Fibroblast of lung (primary cell): ENCODE measurements at places on chromosomes 1 and 21.

DNA sequence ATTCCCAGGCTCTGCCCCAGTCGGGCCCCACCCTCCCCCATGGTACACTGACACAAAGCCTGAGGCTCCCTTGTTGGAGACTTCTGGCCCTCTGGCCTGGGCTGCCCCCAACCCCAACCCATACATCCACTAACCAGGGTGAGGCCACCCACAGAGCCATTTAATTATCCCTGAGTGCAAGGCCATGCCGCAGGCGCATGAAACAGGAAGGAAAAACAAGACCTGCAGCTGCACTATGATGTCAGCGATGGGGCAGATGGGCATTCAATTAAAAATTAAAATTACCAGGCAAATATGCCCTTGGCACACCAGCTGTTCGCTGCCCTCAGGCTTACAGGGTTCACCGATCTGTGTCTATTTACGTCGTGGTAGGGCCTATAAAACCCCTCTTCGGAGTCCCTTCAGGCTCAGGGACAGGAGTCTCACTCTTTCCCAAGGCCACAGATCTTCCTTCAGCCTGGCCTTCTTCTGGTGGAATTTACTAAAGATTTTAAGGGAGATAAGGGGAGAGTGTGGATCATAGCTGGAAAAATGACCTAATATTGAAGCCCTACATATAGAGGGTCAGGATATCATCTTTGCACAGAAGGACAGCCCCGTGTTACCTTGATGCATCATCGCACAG lies 29.6 kb upstream of the RGS16 start:
- DNase-seq = no peak

DNA sequence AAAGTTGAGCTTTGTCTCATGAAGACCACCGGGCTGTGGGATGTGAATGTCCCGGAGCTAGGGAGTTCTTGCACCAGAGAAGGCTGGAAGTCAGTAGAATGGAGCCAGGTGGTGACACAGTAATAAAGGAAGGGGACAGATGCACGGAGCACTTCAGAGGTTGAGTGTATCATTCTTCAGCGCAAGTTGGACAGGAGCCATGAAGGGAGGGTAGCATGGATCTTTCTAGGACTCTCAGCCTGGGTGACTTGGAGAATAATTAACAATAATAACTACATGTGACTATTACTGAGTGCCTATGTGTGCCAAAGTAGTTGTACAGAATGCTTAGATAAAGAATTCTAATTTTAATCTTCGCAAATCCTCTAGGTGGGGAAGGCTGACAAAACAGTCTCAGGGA lies 258.7 kb upstream of the AJAP1 start:
- no peak for DNase-seq

DNA sequence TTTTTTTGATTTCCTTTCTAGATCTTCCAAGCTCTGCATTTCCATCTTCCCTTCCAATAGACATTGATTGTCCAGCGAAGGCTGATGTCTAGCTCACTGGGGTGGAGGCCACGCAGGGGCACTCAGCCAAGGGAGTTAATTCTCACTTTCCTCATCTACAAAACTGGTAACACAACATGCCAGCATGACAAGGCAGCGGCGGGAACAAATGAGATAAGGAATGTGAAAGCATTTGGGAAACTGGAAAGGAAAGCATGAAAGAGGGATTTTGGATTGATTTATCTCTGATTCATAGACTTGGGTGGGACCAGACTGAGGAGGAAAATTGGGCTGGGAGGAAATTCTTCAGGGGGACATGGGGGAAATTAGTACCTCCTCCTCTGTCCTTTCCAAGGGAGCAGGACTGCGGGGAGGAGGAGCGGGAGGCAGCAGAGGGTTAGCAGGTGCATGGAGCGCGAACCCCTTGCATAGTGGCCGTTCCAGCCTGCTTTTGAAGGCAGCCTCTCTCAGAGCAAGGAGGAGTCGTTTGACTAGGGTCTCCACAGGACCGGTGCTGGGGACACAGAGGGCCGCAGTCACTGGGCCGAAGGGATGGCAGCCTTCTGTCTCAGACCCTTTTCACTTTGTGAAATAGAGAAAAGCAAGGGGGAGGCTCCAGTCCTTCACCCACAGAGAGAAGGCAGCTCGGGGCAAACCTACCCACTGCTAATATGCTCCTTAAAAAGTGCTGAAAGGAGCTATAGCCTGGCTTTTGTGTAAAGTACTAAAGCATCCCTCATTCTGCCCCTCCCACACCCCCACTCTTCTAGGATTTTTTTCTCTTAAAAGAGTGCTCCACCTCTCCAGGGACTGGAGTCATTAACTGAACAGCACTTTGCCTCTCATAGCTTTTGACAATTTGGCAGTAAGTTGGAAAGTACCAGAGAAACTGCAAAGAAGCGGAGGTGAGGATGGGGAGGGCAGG lies 89.2 kb downstream of the PLXNA2 start:
- DNase-seq = no peak

- DNase-seq = no peak
These were observed 8.0 kb downstream of the RIIAD1 start for GRCh38 chr1:151729157-151729965.

DNA sequence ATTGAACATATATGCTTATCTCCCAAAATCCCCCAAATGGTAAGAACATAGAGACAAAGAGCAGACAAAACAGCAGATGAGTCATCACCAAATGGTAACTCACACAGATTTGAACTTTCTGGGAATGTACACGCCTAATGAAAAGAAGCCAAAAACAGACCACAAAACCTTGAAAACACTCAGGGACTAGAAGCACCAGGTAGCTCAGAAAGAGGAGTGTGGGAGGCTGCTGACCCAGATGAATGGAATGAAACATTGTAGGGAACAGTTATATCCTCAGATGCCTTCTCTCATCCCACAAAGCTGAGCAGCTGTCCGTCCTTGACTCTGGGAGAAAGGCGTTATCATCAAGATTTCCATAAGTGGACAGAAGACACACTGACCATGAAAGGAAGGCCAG lies 307.0 kb upstream of the USP25 start:
- DNase-seq = peak; percentile 18

DNA sequence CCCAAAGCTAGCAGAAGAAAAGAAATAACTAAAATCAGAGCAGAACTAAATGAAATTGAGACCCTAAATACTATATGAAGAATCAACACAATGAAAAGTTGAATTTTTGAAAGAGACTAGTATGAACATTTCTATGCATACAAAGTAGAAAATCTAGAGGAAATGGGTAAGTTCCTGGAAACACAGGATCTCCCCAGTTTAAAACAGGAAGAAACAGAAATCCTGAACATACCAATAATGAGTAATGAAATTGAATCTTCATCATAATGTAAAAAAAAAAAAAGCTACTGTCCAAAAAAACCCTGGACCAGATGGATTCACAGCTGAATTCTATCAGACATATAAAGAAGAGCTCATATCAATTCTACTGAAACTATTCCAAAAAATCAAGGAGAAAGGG lies 233.5 kb downstream of the PLPP3 start:
- no peak for DNase-seq

- DNase-seq = peak; percentile 62
These were observed 10.9 kb downstream of the IER5 start for GRCh38 chr1:181099152-181100014.

DNA sequence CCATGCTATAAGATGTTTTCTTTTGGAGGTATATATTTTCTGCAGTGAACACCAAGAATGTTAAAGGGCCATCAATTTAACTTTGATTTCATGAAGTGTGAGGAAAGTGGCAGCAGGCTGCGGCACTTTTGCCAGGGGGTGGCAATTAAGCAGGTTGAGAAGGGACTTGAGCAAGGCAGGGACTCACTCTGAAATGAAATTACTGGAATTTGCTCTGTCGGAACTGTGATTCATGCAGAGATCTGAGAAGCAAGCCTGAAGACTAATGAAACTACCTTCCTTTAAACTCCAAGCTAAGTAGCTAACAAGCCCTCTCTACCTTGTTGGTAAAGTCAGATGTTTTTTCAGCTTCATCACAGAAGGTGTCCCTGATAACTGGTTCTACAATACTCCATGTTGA lies 441.6 kb downstream of the SIPA1L2 start:
- no peak for DNase-seq

- DNase-seq = no peak
These were observed 161.2 kb downstream of the NPHP4 start for GRCh38 chr1:5830771-5831599.

DNA sequence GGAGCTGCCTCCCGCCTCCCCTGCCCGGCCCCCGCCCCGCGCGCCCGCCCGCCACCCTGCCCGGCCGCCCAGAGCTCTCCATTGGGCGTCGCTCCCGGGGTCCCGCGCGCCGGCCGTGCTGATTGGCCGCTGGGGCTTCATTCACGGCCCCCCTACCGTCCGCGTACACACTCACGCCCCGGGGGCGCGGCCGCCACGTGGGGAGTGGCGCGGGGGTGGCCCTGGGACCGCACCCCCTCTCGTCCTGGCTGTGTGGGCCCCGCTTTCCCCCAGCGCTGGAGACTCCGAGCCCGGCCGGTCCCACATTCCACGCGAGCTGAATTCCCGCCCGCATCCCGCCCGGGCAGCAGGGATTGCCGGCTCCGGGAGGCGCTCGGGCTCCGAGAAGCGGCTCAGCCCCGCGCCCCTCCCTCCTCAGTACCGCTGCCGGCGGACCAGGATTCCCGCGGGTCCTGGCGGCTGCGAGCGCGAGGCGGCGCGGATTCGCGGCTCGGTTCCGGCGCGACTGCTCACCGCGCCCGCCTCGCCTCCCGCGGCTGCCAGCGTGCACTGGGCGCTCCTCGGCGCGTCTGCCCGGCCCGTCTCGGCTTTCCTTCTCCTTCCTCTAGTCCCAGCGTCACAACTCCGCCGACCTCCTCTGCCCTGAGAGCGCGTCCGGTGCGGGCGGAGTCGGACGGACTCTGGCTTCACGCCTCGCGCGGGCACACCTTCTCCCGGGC lies 450 bp upstream of the POU3F1 start:
- peak; percentile 62 for DNase-seq

- DNase-seq = peak; percentile 91
These were observed 23.2 kb downstream of the GALNT2 start for GRCh38 chr1:230090194-230090711.

DNA sequence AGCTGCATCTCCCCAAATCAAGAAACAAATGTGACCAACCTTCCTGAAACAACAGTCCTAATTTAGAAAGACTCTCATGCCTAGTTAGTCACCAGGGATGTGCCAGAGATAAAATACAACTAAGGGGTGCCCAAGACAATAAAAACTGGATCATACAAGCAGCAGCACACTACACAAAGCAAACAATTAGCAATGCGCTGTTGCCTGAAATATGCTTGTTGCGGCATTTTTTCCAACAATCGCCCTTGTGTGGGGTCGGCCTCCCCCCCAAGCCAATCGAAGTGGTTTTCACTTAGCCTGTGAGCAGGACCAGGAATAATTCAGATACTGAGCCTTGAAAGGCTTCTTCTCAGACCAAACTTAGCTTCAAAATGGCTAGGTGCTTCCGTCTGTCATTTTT lies 1.4 kb upstream of the STMN1 start:
- DNase-seq = no peak

DNA sequence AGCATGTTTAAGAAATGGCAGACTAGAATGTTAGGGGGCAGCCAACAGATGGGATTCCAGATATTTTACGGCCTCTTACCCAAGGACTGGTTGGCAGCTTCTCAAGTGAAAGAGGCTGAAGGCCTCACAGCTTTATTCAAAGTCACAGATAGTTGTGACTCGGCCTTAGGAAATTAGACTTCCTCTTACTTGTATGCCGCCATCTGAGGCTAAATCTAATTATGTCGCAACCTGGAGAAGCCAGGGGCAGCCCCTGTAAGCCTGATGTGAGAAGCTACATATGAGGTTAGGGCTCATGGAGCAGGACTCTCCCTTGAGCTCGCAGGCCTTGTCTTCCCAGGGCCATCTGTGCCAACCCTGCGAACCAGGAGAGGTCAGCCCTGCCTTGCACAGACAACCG lies 352.5 kb downstream of the HHAT start:
- peak; percentile 6 for DNase-seq

DNA sequence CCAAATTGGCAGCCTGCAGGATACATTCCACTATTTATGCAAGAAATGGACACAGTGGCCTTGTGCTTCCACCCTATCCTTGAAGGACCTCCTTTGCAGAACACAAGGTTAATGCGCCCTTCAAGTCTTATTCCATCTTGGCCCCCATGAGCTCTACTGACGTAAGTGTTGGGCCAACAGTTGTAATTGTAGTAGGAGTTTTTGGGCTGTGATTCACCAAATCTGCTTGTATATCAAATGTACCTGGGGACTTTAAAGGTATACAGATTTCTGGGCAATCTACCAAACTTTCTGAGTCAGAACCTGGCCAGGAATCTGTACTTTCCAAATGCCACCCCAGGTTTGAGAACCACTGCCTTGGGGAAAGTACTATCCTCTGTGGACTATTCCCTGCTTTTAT lies 100.9 kb upstream of the MARK1 start:
- DNase-seq = no peak

GRCh38 chr21:46620846-46621245 lies 14.6 kb upstream of the PRMT2 start:
- DNase-seq = no peak

- peak; percentile 48 for DNase-seq
These were observed 709 bp downstream of the NECTIN4 start for GRCh38 chr1:161088587-161089110.

DNA sequence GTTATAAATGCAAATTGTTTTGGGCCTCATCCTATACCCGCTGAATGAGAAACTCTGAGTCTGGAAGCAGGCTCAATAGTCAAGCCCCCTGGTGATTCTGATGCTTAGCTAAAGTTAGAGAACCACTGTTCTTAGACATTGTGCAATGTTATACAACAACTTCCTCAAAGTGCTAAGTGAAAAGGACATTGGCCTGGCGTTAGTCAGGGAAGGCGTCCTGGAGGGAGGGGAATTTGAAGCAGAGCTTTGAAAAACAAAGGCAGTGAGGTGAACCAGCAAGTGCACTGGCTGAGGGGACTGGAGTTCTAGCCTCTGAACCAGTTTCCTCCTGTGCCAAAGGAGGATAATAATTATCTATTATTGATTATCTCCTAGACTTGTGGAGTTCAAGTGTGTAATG lies 5.1 kb downstream of the CD1D start:
- DNase-seq = no peak

DNA sequence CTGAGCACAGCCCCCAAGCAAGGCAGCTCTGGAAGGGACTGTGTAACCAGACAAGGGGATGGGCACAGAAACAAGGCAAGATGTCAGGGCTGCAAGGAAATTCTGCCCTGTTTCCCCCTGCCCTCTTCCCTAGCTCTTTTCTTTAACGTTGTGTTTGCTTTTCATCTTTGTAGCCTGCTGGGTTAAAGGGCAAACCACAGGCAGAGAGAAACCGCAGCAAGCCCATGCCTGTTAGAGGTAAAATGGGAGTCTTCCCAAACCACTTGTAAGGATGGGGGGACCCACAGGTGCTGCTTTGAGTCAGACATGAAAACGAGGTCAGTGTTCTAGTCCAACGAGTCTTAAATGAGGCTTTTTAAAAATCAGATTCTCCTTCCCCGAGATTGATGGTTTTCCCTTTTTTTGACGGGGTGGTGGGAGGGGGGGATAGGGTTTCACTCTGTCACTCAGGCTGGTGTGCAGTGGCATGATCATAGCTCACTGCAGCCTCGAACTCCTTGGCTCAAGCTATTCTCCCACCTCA lies 13.3 kb downstream of the TGFBR3 start:
- peak; percentile 32 for DNase-seq

- DNase-seq = peak; percentile 100
These were observed 203.0 kb downstream of the TOMM20 start for GRCh38 chr1:234925440-234926263.
